ENCODE measurements at places on chromosomes 7 and 10.

GRCh38 chr10:26475386-26475785, 37.2 kb downstream of the APBB1IP start:
- DNase-seq = no peak

DNA sequence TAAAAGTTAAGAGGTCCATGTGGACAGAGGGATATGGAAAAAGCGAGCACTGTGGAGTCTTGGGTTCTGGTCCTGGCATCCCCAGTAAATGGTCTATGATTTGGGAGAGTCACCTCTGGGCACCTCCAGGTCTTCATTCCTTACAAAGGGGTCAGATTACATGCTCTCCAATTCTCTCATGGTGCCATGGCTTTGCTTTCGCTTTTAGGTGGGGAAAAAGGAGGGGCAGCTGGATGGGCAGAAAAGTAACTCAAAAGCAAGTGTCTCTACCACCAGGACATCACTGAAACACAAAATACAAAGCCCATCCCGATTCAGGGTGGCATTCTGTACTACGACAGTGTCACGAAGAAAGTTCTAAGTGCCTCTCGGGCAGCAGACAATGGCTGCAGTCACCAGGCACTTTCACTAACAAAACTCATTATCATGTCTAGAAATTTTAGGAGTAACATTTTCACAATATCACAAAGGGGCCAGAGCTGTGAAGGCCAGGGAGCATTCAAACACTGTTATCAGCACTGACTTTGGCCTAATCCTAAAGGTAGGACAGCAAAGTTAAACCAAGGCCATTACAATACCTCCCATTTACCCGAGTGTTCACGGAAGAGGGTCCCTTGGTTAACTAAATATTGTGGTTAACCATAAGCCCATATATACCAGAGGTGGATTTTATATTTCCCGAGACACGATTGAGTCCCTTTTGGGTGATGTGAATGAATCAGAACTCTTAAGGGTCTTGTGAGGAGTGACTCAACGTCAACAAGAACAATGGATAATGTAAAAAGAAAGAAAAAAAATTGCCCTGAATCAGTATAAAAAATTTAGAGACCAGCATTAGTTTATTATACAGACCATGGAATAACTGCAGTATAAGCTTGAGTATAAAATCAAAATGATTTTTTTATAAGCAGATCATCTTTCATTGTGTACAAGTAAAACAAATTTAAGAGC, 2.5 kb downstream of the PSAP start:
- no peak for DNase-seq

GRCh38 chr7:1322240-1323110, 89.8 kb downstream of the UNCX start:
- no peak for DNase-seq

DNA sequence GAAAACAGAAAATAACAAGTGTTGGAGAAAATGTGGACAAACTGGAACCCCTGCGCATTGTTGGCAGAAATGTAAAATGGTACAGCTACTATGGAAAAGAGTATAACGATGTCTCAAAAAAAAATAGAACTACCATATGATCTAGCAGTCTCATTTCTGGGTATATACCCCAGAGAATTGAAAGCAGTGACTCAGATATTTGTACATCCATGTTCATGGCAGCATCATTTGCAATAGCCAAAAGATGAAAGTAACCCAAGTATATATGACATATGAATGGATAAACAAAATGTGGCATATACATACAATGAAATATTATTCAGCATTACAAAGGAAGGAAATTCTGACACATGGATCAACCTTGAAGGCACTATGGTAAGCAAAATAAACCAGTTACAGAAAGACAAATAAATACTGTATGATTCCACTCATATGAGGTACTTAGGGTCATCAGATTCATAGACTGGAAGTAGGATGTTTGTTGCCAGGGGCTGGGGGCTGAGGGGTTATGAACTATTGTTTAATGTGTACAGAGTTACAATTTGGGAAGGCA, 4.9 kb downstream of the NRCAM start:
- DNase-seq = no peak

DNA sequence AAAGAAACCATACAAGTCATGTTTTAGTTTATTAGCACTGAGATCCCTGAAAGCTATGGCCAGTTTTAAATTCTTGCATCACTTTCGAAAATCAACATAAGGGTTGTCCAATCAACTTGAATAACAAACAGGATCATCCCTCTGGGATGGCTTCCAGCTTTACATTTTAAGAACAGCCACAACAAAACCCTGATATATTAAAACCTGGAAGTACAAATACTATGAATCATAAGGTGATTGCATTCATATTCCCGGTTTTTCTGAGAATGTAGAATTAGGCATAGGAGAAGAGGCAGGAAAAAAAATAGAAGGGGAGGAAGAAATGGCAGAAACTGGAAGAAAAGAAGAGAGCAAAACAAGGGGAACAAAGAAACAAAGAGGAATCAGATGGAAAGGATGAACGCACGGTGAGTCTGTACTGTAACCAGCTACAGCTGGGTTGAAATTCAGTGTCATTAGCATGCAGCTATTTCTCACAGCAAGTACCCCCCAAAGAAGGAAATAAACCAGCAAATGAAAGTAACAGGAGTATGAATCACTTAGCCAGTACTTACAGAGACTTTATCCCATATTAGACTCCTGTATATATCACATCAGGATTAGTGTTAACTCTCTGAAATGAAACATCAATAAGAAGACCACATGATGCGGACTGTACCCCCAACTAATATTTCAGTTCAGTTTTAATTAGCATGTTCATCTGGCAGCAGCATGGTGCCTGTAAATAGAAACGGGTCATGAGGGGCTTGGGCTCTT, 301.3 kb downstream of the RNLS start:
- DNase-seq = no peak

DNA sequence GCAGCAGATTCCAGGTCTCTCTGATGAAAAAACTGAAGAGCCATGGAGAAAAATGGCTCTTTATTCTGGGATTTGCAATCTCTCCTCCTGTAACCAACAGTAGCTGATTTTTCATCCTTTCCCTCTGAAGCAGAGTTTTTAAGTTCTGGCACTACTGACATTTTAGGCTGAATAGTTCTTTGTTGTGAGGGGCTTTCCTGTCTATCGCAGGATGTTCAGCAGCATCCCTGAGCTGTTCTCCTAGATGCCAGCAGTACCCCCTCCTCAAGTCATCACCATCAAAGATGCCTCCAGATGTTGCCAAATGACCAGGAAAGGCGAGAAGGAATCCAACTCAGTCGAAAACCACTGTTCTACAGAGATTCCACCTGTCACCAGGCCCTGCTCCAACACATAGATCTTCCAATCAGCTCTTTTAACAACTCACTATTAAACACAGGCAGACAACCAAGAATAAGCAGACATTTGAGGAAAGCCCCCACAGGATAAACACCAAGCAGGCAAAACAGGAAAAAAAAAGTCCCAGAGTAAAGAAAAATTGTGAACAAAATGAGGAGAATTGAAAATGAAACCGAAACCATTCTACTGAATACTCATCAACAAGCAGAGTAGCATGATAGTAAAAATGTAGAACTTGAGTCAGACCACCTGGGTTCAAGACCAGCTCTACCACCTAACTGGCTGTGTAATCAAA, 124.8 kb downstream of the MPP7 start:
- peak; percentile 4 for DNase-seq

- no peak for DNase-seq
Measured at GRCh38 chr10:65719790-65720189, 1206.0 kb upstream of the LRRTM3 start.

- DNase-seq = no peak
Measured at GRCh38 chr10:120741396-120741795, 109.8 kb upstream of the WDR11 start.

- DNase-seq = no peak
Measured at GRCh38 chr10:122126763-122127659, 138.0 kb downstream of the TACC2 start.

DNA sequence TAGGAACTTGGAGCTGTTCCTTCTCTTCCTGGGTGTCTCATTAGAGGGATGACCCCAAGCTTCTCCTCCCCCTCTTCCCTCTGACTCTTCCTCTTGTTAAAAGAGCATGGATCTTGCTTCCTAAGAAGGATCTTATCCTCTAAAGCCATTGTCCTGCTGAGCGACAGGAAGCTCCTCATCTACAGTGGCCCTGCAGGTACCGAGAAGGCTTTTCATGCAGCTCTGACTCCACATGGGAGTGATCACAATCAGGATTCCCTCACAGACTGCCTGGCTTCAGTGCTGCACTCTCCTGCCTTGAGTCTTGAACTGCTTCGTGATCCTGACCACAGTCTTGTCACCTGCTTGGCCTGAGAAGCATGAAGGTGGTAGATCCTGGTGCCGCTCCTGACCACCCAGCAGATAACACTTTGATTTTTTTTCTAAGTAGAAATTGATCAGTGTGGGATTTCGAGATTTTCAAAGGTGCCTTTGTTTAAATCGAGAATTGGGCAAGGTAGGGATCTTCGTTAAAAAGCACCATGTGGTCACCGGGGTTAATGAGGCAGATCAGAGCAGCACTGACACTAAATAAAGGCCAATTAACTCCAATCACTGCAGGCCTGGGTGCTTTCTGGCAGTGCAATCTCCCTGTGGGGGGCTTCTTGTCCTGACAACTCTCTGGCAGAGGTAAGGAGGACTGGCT, 376.4 kb downstream of the NRG3 start:
- DNase-seq = no peak

- no peak for DNase-seq
Measured at GRCh38 chr7:18425227-18425626, 70.3 kb upstream of the HDAC9 start.

All from stimulated activated CD4-positive, alpha-beta T cell treated with anti-CD3 and anti-CD28 coated beads, Interleukin-1b, Interleukin-23, amount 100 ng/mL, for 48 hours (primary cell).